ENCODE measurements at places on chromosomes 12 and 14.

- no peak for DNase-seq
Observed at GRCh38 chr14:95961481-95961880, 77.7 kb upstream of the C14orf132 start.

- no peak for DNase-seq
Observed at GRCh38 chr12:123468786-123469185, 10.8 kb downstream of the SNRNP35 start.

DNA sequence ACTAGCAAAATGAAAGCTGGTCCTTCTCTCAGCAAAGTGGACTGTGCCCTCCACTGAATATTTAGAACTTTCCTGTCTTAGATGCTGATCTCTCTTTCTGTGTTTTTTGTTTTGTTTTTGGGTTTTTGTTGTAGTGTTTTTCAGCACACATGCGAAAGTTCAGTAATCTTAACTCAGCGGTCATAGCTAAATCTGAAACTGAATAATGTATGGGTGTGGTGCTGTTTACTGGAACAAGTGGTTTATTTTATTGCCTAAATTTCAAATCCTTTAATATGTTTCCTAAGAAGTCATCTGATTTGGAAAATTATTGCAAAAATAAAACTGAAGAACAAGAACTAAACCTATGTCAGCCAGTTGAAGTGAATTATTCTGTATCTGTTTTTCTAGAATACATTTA is 116.0 kb upstream of the LRIG3 start:
- DNase-seq: no peak

DNA sequence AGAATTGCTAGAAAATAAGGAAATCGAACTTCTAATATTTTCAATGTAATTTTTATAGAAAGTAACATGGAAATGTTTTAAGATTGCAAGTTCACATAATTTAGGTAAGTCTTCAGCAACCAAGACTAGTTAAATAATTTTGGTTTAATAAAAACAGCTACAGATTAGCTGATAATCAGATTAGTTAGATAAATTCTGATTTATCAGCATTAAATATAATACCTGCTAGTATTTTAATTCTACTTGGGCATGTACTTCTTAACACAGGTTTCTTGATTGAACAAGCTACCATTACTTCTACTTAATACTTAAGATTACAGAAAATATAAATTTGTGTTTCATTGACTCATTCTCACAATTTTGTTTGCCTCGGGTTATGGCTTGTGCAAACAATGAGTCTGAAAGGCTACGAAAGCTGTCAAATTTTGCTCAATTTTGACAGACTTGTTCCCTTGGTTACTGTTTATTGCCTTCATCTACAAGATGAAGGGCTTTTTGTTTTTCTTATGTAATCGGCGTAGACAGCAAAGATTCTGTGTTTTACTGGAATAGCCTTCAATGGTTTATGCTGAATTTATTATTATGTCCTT is 116.1 kb upstream of the NUDT4 start:
- DNase-seq: no peak

DNA sequence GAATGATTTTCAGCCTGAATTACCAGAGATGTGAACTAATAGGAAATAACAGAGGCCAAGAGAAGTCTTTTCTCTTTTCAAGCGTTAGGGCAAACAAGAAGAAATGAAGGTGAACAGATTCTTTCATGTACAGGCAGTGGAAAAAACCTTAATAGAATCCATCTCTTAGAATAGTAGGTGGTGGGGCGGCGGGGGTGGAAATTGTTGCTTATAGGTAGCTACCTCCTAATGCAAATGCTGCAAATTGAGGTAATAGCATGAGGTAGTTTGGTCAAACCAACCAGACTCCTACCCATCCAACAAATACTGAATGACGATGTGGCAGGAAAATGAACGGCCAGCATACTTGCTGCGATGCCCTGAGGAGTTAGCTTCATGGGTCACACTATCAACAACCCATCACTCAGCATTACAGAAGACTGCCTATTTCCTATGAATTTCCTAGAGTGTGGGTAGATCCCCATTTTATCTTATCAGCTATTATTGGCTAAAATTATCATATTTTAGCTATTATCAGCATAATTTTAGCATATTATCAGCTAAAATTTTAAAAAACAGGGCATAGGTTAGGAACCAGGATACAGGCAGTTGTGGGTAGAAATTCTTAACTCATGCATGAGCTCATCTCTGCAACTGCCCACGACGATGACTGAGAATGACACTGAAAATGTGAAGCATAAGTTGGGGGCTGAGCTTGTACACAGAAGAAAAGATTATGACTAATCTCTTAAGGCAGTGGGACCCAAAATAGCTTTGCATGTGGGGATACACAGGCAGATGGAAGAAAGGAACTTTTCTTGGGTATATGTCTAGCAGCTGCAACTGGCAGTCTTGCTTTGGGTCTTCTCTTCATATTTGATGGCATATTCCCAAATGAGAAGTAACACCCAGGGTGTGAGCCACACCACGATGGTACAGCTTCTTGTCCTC is 68.7 kb downstream of the NIN start:
- DNase-seq: no peak

DNA sequence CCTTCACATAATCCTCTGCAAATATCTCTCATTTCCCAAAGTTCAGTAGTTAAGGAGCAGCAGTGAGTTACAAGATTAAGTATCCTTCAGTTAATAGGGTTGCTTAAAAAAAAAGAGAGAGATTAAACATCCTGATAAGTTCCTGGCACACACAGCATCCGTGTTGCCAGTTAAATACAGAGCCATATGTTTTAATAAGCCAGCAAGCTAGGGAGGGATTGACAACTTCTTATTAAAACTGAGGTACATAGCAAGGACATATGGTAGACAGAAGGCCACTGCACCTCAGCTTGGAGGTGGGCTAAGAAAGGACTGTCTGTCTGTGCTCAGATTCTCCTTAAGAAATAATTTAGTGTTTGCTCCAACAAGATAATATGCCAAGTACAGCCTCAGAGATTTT is 9.6 kb upstream of the TMEM30B start:
- DNase-seq: no peak

DNA sequence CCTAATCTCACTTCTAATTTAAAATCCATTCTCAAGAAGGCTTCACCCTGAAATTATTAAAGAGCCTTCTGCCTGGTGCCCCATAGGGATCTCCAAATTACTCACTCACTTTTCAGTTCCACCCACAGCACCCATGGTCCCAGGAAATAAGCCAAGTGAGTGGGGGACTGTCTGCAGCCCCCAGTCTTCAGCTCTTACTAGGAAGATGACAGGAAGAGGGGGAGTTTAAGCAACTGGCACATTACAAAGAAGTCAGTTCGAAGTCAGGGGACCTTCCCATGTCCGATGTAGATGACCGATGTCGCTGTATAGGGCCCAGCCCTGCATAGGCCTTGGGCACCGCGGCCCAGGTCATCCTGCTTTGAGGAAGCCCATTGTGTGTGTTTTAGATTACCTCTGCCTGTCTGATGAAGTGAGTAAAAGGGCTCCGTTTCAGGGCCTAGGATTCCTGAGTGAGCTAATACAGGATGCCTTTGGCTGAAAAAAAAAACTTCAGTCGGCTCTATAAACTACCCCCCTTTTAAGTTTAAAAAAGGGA is 1.9 kb downstream of the ACTN1 start:
- DNase-seq: no peak

DNA sequence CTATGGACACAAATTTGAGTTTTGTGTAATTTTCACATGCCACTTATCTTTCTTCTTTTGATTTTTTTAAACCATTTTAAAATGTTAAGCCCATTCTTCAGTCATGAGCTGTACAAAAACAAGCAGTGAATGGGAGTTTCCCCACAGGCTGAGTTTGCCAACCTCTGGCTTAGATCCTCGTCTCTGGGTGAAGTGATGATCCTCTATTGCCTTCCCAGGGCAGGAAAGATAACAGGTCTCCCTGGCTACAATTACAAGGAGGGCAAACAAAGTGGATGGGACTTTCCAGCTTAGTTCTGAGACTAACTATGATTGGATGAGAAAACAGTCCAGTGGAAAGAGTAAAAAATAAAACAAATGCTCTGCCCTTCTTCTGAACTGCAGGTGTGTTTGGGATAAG is 203.7 kb downstream of the SPTSSA start:
- no peak for DNase-seq

DNA sequence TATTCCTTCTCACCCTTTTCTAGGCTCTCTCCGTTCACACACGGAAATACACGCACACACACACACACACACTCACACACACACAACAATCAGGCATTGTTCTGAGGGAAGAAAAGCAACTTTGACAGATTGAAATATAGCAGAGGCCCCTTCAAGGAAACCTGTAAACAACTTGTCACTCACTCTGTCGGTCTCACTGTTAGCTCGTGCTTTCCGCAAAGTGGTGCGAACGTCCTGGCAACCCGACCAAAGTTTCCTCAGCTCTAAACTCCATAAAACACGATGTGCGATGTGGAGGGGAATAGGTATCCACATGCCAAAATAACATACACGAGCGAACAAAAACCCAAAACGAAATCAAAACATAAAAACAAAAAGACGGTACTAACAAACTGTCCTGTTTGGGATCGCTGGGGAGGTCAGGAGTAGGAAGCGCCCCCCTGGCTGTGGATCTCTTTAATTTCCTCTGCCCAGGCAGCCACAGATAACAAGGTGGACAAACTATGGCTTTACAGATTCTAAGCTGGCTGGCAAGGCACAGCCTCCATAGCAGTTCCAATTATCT is 822 bp upstream of the SOX5 start:
- no peak for DNase-seq

- no peak for DNase-seq
Observed at GRCh38 chr12:690466-690865, 27.2 kb upstream of the NINJ2 start.

DNA sequence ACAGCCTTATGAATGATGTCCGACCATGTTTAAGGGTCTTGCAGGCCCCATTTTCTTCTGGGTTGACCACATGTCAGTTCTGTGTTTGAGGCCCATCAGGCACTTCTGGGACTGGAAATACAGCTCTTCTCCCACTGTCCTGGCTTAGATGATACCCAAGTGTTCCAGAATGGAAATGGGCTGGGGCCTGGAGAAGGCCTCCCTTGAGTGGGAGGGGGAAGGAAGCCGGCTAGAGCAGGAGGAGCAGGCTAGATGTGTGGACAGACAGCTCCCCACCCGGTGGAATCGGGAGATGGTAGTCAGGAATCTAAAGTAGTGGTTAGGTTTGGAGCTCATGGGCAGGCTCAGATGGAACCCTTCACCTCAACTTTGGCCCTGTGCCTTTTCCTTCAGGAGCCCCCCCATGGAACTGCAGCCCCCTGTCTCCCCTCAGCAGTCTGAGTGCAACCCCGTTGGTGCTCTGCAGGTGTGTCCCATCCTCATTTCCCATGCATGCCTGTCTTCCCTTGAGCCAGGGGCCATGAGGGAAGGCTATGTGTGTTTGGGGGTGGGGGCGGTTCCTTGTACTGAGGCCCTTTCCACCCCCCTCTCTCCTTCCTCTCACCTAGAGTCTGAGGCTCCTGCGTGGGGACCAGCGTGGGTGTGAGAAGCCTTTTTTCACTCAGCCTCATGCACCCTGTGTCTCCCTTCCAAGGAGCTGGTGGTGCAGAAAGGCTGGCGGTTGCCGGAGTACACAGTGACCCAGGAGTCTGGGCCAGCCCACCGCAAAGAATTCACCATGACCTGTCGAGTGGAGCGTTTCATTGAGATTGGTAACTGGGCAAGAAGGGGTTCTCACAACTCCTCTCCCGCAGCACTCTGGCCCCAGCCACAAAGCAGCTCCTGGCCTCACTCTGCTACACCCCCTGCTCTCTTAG is 3.0 kb downstream of the NPFF start:
- DNase-seq: no peak

GRCh38 chr14:96705422-96706092 is 91.6 kb upstream of the VRK1 start:
- no peak for DNase-seq

GRCh38 chr12:66309606-66310005 is 7.3 kb downstream of the HELB start:
- DNase-seq: no peak

DNA sequence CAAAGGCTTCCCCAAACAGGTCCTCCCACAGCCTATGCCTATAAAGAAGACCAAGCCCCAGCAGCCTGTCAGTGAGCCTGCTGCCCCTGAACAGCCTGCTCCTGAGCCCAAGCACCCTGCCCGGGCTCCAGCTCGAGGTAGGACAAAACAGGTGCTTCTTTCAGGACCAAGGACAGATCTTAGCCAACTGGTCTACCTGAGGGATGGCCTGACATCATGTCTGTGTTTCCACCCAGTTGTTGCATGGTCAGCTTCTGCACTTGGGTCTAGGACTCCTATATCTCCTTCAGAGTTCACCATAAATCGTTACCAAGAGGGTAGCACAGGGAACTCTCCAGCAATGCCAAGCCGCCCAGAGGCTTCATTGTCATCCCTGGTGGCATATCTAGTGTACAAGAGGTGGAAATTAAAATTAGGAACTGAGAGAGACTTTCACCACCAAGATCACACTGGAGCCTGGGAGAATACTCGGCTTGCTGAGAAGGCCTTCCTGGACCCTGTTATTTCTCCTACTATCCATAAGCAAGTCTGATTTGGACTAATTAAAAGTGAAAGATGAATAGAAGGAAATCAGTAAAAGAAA is 38.2 kb upstream of the OAS1 start:
- DNase-seq: no peak

GRCh38 chr14:38915125-38915524 is 187.9 kb downstream of the SEC23A start:
- no peak for DNase-seq

DNA sequence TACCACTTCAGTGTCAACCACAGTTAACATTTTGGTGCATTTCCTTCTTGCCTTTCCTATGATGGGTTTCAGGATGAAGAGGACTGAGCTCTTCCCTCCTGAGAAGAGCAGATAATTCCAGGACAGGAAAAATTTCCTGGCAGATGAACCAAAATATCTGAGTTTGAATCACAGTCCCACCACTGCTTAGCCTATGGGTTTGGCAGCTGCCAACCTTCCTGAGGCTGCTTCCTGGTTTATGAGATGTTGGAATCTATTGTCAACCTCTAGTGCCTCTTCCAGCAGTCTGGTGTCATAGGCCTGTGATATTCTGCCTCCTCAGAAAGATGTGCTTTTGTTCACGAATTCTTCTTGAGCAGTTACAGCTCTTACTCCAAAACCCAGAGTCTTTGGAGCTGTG is 197.4 kb upstream of the FRMD6 start:
- no peak for DNase-seq

DNA sequence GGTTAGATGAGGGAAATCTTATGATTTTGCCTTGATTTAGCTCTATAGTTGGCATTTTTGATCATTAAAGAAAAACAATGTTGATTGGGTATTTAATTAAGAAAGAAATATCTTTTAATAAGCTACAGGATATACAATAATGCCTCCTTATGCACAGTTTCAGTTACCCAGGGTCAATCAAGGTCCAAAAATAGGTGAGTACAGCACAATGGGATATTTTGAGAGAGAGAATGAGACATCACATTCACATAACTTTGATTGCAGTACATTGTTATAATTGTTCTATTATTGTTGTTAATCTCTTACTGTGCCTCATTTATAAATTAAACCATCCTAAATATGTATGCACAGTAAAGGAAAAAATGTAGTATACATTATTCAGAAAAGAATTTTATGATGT is 102.2 kb downstream of the MYF5 start:
- no peak for DNase-seq

Data from glomerular endothelial cell (primary cell).